ENCODE measurements at places on chromosomes 3 and 15.

DNA sequence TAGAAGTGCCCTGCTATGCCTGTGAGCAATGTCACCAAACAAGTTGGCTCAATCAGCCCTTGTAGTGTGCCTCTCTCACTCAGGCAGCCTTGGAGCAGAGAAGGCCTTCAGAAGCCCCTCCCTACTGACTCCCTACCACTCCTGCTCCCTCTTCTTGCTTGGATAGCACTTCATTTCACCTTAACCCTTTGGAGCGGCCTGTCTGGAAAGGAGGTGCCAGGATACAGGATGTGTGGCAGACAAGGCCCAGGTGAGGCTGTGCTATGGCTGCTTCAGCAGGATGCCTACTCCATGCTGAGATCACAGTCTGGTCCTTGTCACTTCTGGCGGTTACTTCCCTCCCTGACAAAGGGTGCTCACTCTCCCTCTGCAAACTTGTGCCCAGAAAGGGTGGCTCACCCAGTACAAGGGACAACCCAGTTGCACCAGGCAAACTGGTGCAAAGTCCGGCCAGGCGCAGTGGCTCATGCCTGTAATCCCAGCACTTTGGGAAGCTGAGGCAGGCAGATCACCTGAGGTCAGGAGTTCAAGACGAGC is 1.1 kb downstream of the MON1A start:
- no peak for DNase-seq

- no peak for DNase-seq
Measured at GRCh38 chr15:98841419-98841970, 166.1 kb downstream of the PGPEP1L start.

- no peak for DNase-seq
Measured at GRCh38 chr15:90851114-90851513, 17.3 kb upstream of the FURIN start.

DNA sequence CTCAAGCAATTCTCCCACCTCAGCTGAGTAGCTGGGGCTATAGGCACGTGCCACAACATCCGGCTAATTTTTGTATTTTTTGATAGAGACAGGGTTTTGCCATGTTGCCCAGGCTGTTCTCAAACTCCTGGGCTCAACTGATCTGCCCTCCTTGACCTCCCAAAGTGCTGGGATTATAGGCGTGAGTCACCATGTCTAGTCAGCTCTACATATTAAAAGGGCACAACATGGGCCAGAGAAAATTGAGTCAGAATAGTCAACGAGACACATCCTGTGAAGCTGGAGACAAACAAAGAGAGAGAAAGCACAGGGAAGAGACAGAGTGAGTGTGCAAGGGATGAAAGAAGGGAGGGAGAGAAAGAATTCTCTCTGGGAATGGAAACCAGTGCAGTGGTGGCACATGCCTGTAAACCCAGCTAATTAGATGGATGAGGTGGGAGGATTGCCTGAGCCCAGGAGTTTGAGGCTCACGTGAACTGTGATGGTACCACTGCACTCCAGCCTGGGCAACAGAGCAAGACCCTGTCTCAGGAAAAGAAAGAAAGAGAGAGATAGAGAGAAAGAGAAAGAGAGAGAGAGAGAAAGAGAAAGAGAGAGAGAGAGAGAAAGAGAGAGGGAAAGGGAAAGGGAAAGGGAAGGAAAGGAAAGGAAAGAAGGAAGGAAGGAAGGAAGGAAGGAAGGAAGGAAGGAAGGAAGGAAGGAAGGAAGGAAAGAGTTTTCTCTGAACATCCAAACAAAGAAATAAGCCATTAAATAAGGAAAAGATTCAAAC is 107.2 kb upstream of the SLC25A36 start:
- no peak for DNase-seq

GRCh38 chr3:9881441-9881840 is 1.4 kb upstream of the CIDEC start:
- no peak for DNase-seq

DNA sequence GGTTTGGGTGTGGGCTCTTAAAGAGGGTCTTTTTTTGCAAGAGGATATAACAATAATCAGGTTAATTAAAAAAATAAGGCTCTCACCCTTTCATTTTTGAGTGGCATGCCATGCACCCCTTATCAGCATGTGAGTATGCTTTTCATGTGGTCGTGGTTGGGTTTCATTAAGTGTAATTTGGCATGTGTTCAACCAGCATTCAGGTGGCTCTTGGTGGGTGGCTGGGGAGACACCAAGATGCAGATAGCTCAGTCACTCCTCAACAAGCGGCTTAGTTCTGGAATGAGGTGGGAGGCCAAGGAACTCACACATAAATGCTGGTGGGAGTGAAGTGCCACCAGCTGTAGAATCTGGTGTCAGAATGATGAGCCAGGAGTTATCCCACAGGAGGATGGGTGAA is 66.8 kb downstream of the FLNB start:
- no peak for DNase-seq

DNA sequence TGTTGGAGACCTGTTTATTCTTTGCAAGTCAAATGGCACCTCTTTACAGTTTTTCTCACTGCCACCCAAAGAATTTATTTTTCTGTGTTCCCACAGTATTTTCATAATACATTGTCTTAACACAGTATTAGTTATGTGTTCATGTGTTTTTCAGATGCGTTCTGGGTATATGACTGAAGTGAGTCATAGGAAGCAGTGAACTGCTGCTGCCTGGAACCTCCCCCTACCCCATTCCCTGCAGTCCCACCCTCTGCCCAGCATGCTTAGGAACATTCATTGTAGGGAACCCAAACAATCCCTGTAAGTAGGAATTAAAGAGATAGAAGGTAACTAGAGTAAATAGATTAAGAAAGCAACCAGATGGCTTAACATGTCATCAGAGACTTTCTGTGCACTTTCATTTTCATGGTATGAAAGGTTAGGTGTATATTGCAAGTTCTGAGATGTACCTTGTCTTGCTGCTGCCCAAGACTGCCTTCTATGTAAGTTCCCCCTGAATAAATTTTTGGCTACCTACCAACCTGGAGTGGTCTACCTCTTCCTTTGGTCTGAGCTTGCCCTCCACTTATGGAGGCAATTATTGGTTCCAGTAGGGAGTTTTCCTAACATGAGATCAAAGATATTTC is 21.9 kb upstream of the SQOR start:
- DNase-seq, result no peak

All from NCI-H1105 (cell line).